ENCODE measurements at places on chromosomes 2 and 18. TPM values are rescaled to one million over a fixed set of nuclear protein-coding genes. Genes with fewer than 3 reads are reported as not detected.

DNA sequence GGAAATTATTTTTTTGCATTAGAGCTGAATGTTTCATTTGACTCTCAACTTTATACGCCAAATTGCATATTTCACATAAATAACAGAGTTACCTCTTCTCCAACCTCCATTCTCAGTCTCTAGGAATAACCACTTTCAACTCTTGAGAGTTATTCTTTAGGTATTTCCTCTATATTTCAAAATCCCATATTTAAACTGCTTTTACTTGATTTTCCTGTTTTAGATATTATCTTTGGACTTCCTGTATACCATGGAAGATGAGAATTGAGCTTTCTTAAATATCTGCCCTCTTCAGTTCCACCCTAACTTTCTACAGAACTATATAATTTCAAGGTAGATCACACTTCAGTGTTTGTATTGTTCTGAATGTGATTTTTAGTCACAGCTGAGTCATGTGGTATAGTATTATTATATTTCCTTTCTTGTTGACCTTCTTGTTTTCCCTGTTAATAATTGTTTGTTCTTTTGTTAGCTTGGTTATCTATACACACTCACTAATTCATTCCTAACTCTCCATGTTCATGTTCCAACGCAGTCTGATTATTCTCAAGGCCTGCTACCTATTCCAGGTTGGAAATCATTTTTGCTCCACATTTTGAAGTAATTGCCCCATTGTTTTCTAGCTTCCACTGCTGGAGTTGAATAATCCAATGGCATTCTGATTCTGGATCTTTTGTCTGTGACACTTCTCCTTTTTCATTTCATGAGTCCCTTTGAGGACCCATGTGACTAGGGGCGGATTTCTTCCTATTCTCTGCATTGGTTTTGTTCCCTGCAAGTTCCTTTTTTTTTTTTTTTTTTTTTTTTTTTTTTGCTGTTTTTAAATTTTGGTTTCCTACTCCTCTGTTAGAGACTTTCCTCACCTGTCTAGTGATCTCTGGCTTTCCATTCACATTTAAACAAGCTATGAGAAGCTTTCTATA is 156.8 kb upstream of the RBMS1 start:
- no peak for DNase-seq

DNA sequence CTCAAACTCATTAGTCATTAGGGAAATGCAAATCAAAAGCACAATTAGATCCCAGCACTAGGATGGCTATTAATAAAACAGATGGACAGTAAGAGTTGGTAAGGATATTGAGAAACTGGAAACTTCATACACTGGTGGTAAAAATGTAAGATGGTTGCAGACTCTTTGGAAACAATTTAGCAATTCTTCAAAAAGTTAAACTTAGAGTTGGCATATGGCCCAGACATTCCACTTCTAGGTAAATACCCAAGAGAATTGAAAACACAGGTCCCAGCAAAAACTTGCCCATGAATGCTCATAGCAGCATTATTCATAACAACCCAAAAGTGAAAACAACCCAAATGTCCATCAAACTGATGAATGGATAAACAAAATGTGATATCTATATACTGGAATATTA is 84.9 kb upstream of the ZFP36L2 start:
- DNase-seq: no peak

GRCh38 chr18:42510540-42510939 is 555.5 kb downstream of the PIK3C3 start:
- no peak for DNase-seq

- peak; percentile 37 for DNase-seq
These were observed 97.1 kb downstream of the MAPK4 start for GRCh38 chr18:50656841-50657470.

DNA sequence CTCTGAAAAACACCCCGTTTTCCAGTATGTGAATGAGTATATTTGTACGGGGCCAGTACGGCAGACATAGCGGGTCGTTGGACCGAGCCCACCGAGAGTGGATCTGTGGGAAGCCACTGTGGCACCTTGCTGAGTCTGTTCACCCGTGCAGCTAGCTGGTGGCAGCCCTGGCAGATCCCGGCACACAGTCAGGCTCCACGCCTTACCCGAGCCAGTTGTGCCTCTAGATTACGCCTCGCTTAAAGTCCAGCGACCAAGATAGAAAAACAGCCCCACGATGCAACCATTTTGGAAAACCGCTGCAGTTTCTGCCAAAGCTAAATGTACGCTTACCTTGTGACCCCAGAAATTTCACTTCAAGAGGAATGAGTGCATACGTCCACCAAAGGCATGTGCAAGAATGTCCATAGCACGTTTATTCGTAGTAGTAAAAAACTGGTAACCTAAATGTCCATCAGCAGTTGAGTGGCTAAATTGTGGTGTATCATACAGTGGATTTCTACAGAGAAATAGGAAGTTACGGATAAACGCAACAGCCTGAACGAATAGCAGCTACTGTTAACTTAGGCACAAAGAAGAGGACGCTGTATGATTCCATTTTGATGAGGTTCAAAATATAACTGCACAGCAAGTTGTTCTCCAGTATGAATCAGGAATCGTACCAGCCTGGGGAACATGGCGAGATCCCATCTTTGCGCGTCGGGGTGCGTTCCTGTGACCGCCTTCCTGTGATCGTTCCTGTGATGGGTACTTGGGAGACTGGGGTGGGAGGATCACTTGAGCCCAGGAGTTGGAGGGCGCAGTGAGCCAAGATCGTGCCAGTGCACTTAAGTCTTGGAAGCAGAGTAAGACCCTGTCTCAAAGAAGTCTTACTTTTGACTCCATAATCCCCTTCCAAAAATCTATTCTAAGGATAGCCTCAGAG is 688 bp upstream of the WDR33 start:
- DNase-seq: no peak

- no peak for DNase-seq
These were observed 27.3 kb downstream of the SFXN5 start for GRCh38 chr2:73043929-73044832.

- no peak for DNase-seq
These were observed 393.0 kb downstream of the NBAS start for GRCh38 chr2:15168116-15168515.

- DNase-seq: no peak
These were observed 62.5 kb upstream of the ACVR1C start for GRCh38 chr2:157691131-157691530.

DNA sequence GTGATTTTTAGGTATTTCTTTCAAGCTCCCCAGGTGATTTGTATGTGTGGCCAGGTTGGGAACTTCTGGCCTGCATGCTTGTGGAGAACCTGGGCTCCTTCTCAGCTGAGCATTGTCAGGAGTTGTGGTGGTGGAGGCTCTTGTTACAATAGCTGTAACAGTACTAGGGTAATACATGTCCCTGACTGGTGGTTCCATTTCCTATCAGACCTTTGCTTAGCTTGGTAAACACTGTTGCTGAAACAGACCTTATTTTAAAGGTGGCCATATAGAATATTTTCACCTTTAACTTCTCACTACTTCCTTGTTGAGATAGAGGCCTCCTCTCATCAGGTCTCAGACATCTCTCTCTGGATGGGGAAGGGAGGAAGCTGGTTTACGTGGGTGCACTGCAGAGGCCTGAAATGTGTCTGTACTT is 79.2 kb downstream of the SETBP1 start:
- no peak for DNase-seq

- DNase-seq: peak; percentile 72
These were observed 187.0 kb downstream of the CYRIA start for GRCh38 chr2:16478434-16479210.

DNA sequence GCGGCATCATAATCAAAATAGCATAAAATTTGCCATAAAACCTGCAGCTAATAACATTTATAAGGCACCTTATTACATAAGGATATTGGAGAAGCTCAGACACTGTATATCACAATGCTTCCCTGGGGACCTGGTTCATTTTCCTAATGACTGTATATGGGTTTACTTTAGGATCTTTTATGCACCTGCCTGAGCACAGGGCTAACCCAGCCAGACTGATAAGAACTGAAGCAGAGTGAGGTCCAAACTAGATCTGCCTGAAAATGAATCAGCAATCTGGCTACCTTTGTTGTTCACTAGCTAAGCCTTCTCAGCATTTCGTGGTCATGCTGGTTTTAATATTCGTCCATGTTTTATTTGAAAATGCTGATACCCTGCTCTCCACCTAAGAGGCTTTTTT is 1922.3 kb upstream of the CELF4 start:
- DNase-seq: no peak

GRCh38 chr2:162424816-162425215 is 80.9 kb downstream of the GCA start:
- DNase-seq: no peak

DNA sequence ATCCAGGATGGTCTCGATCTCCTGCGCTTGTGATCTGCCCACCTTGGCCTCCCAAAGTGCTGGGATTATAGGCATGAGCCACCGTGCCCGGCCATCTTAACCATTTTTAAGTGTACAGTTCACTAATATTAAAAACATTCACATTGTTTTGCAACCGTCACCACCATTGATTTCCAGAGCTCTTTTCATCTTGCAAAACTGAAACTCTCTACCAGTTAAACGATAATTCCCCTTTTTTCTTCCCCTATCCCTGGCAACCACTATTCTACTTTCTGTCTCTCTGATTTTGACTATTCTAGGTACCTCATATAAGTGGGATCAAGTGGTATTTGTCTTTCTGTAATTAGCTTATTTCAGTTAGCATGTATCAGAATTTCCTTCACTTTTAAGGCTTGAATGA is 16.8 kb upstream of the NEUROD1 start:
- no peak for DNase-seq

DNA sequence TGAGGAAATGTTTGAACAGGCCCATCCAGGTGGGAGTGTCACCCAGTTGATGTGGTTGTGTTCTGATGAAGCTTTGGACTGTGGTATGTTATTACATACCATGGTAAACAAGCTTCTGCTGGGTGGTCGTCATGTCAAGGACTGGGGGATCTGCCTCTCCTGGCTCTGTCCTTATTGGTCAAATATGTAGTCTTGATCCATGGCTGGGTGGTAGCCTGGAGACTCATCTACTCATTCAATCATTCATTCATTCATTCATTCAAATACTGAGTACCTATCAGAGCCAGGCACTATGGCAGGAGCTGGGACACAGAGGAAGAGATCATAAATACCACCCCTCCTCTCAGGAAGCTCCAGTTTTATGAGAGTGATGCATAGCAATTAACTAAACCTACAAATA is 60.8 kb downstream of the TACR1 start:
- no peak for DNase-seq

- no peak for DNase-seq
These were observed 2.0 kb downstream of the PXDN start for GRCh38 chr2:1742301-1742680.

- DNase-seq: peak; percentile 9
These were observed 10.9 kb downstream of the SERPINB12 start for GRCh38 chr18:63553081-63553480.

DNA sequence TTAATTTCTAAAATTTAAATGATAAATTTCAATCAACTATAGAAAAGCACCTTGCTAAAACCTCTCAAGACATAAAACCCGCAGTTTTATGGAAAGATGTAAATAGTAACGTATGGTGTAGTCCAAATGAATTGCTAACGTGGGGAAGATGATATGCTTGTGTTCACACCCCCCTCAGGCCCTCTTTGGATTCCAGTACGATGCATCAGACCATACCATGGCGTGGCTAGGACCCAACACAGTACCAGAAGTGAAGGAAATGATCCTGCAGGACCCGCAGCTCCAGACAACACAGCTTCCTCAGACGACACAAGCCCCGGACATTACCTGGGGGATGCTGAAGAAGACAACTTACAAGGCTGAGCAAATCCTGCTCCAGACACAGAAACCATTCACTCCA is 60.1 kb upstream of the DYSF start:
- DNase-seq: no peak

DNA sequence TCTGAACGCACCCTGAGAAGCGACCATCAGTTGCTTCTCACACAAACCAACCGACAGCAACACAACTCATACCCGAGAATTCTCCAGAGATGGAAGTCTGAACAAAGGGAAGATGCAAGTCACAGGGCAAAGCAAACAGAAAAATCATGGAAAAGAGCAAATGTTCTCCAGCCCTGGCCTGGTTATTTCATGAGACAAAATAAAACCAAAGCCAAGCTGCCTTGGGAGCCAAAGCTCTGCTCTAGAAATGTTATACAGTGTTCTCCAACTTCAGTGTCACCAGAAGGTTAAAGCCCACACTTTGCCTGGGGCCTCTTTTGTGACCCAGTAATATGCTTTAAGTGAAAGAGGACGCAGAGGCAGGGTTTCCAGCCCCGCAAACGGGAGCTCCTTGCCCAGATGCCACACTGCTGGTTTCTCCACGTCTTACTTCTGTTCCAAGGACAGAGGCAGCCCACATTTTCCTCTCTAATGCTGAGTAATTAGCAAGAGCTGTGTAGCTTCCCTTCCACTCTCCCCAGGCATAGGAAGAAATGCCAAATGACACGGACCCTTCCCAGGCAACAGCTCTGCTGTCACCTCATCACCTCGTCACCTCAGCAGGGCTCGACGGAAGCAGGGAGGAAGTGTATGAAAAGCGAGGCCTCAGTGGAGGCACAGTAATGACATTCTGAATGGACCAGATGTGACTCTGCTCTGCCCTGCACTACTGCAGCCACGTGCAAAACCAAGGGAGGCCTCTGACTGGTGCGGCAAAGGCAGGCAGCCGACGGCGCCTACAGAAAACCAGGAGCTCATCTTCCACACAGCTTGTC is 64.7 kb downstream of the FBXO15 start:
- no peak for DNase-seq

The RBFA gene
- 22.6 TPM for total RNA-seq

The HOXD3 gene
- total RNA-seq: 10.9 TPM

The SERPINB7 gene
- total RNA-seq: 1.4 TPM

The PLCL1 gene
- total RNA-seq: 0.11 TPM

The NTSR2 gene
- total RNA-seq: not detected

The HTR2B gene
- total RNA-seq: not detected

The AQP12B gene
- total RNA-seq: not detected

The SKA1 gene
- 48.2 TPM for total RNA-seq
